ENCODE measurements at places on chromosomes 11 and 22.

DNA sequence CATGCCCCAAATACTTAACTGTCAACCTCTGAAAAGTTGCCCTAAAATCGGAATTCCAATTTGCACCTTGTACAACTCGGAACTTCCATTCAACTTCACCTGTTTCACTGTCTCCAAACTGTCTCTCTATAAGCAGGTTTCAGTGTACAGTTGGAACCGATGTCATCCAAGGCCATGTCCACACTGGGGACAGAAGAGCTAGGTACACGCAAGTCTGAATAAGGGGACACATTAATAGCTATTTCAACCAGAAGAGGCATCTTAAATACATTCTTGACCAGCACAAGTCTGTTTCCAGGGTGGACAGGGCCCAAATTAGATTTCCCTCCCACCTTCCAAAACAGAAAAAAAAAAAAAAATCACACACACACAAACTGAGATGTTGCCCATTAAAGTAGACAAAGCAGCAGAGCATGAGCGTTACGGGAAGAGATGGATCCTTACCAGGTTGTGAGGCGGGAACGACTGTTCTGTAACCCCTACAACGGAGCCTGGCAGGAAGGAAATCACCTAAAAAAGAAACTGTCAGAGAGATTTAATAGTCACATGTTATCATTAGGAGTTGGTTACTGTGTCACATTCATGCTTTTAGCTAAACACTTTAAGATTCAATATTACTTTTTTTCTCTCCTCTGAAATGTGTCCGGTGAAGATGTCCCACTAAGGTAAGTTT is 1.7 kb downstream of the CREBZF start:
- DNase-seq = no peak

- DNase-seq = no peak
Measured at GRCh38 chr22:29320546-29320945, 5.0 kb upstream of the RASL10A start.

GRCh38 chr22:45261407-45262088 is 20.9 kb upstream of the KIAA0930 start:
- DNase-seq = no peak

DNA sequence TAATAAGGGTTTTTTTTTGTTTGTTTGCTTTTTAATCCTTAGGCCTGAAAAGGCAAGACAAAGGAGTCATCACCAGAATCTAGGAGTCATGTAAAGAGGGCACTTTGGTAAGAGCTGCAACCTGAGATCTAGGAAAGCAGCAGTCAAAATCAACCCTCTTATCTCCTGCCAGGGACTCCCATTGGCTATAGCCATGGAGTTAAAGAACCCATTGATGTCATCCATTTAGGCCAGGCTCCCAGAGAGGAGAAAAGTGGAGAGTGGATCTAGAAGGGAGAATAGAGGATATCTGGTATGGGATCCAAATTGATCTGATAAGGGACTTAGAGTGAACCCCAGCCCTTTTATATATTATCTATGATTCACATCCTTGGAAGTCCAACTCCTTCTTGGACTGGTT is 35.9 kb downstream of the ZNF215 start:
- no peak for DNase-seq

- peak; percentile 45 for DNase-seq
Measured at GRCh38 chr11:73976451-73977151, 6.0 kb downstream of the UCP2 start.

DNA sequence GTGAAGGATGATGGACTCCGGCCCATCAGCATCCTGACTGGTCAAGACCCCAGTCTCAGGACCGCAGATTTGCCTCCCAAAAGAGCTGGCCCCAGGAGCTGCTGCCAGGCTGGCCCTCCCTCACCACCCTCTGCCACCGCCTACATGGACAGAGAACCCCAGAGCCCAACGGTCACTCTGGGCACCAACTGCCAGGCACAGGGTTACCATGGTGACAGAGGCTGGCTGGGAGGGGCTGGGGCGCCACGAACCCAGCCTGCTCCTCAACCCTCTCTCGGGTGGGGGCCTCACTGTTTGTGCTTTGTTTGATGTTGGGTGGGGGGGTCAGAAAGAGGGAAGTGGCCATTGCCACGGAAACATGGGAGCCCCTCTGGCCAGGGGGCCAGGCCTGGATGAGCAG is 55.8 kb downstream of the ELFN2 start:
- DNase-seq = no peak

DNA sequence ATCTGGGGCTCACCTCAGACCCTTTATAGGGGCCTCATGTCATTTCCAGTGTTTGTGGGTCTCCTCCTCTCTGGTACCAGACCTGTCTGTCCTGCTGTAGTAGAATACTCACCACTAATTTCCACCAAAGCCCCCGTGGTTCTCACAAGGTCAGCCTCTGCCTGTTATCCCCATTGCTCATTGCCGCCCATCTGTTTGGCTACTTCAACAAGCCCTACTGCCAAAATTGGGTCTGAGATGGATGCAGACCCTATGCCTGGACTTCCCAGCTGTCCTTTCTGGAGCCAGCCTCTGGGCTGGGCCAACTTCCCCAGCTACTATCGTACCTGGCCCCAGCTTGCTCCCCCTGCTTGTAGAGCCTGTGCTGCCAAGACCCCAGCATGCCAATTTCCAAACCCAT is 152.1 kb upstream of the ISX start:
- no peak for DNase-seq

DNA sequence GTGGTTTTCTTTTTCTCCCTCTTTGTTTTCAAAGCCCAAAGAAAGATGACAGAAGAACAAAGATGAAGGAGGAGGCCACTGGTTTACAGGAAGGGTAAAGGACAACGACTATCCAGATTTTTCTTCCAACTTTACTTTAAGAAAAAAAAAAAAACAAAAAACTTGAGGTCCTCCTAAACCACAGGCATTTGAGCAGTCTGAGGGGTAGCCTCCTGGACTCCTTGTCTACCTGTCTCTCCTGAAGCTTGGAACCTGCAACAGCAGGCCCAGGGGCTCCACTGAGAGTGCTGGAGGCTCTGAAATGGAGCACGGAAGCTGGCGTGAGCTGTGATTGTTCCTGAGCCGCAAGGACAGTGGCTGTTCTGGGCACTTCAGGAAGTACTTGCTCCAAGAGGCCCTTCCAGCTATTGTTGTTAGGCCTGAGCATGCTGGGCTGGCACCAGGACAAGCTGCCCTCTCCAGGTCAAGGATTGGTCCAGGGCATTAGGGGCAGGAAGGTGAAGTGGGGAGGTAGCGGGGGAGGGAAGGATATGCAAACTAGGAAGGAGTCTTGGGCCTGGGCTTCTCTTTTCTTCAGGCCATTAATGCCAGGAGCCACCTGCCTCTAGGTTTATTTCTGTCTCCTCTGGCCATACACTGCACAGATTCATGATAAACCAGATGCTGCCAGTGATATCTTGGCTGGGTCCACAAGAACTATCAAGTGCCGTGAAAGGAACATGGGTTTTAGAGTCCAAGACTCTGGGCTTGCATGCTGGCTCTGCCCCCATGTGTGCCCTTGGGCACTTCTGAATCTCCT is 147.3 kb downstream of the CCDC34 start:
- DNase-seq = peak; percentile 58

DNA sequence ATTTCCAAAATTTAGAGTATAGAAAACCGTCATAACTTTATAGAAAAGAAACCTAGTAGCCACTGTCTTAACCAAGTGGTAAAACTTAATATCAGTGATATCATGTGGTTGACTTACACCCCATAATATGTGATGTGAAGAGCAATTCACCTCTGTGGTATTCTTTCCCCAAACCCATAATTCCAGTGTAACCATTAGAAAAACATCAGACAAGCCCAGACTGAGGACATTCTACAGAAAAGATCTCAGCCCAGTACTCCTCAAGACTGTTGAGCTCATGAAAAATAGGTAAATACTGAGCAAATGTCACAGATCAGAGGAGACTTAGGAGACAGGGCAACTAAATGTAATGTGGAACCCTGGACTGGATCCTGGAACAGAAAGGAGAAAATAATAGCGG is 134.6 kb downstream of the PGR start:
- DNase-seq = no peak

DNA sequence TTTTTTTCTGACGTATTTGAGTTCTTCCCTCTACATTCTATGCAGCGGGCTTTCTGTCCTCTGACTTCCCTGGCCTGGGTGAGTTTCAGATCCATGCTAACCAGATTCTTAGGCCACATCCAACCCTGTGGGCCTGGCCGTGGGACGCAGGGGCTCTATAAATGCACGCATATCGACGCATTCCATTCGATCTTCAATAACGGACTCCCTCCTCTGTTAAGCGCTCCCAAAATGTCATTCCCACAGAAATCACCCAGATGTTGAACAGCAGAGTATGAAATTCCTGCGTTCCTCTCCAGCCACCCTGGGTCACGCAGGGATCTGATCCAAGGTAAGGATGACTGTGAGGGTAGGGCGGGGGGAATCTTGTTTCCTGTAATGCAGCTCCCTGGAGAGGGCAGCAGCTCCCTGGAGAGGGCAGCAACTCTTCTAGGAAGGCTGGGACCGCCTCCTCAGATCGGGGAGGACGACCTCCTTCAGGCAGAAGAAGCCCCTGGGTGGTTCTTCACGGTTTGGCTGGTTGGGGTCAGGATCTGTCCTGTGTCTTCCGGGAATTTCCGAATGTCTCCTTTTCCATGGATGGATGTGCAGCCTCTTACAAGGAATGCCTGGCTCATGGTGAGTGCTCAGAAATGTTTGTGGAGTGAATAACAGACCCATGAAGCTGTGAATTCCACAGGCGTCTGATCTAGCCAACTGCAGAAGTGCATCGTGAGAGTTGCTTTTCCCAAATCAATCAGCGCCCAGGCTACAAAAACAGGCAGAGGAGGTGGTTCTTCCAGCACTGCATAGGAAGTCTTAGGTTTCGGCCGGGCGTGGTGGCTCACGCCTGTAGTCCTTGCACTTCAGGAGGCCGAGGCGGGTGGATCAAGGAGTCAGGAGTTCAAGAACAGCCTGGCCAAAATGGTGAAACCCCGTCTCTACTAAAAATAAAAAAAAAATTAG is 12.2 kb downstream of the MRGPRD start:
- peak; percentile 44 for DNase-seq

DNA sequence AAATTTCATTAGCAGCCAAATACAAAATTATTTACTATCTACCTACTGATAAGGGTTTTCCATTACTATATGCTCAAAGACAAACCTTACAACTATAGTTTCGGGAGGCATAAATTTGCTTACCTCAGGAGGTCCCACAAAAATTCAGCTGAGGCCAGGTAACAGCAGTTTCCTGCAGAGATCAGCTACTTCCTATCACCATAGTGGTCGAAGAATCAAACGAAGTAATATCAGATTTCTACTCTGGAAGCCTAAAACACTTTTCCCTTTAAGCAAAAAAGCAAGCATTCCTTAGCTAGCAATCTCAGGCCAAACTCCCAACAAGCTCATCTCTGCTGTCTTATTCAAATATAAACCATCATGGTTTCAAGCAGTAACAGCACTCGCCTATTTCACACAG is 3.1 kb downstream of the NAP1L4 start:
- no peak for DNase-seq

- DNase-seq = no peak
Measured at GRCh38 chr11:1428762-1429316, 39.1 kb downstream of the BRSK2 start.

DNA sequence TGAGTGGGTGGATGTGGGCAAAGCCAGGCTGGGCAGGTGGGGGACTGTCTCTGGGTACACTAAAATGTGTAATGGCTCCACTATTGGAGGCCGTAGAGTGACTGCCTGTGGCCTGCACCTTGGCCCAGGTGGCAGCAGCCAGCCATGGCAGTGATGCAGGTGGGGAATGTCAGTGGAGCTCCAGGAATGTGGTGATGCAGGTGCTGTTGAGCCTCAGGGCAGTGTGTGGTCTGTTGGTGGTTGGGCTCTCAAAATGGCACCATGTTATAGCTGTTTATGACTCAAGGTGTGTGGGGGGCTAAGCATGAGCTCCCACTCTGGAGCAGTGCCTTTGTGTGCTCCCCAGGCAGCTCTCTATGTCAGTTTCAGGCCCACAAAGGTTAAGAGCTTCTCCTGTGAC is 40.2 kb upstream of the CCDC90B start:
- DNase-seq = peak; percentile 77

DNA sequence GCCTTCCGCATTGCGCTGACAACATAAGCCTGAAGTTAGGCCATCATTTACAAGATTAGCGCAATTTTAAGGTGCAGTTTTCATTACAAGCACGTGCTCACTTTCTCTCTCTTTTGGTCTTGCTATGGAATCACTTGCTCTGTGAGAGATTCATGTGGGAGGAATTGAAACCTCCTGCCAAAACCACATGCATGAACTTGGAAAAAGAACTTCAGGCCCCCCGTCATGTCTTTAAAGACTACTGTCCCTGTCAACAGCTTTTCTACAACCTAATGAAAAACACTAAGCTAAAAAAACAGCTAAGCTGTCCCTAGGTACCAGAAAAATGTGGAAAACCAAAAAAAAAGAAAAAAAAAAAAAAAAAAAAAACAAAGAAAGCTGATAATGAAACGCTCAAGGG is 1707.6 kb upstream of the RAG2 start:
- no peak for DNase-seq
